CD8-positive, alpha-beta memory T cell (primary cell): ENCODE measurements at places on chromosomes 6 and 20. TPM values are rescaled to one million over a fixed set of nuclear protein-coding genes. Genes with fewer than 3 reads are reported as not detected.

GRCh38 chr6:158232316-158233213 is 64.4 kb downstream of the GTF2H5 start:
- DNase-seq, result peak; percentile 60

GRCh38 chr20:44848254-44849015 is 37.1 kb upstream of the YWHAB start:
- no peak for DNase-seq

Gene SOX4
- polyA plus RNA-seq, result 0.37 TPM

DNA sequence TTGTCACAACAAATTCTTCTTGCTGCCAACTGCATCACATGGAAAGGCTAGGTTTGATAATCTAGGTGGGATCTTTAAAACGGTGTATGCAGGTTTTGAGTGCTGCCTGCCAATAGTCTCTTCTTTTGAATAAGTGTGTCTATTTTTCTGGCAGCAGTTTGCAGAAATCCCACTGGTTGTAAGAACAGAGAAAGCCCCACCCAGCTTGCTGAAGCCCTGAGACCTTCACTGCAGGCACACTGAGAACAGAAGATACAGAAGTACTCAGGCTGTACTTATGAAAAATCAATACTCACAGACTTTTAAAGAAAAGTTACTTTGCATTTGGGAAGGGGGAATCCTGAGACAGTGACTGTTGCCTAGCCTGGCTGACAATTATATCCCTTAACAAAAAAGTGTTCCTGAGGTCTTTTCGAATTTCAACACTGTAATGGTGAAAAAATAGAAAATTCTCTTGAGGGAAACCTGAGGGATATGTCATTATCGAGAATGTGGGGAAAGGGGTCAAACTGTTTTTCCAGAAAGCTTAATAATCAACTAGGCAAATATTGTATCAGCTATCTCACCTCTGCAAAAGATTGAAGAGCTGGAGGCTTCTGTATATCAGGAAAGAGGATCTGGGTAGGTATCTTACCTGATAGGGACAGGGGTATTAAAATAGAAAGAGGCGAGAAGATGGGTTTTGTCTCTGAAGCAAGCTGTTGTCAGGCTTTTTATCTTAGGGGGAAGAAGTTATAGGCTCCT is 199.9 kb downstream of the LRFN2 start:
- no peak for DNase-seq

Gene KCNK5
- polyA plus RNA-seq, result 0.97 TPM
